ENCODE measurements at places on chromosomes 5 and 9. TPM values are rescaled to one million over a fixed set of nuclear protein-coding genes. Genes with fewer than 3 reads are reported as not detected.

ACOT12 gene
- 2.2 TPM for total RNA-seq

WDR31 gene
- 4.0 TPM for total RNA-seq

ANKRD20A1 gene
- total RNA-seq = 0.73 TPM

SPATA31C1 gene
- not detected for total RNA-seq

Data from smooth muscle cell of trachea (primary cell).